ENCODE measurements at places on chromosomes 4 and X.

DNA sequence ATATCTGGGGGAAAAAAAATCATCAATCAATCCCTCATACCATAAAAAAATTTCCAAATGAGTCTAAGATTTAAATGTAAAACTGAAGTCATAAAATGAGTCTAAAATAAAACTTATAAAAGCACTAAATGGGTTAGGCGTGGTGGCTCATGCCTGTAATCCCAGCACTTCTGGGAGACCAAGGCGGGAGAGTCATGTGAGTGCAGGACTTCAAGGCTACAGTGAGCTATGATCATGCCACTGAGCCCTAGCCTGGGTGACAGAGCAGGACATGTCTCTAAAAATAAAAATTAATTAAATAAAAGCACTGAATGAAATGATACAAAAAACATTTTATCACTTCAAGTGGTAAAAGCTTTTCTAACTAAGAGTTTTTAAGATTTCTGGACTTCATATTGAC, 83.3 kb downstream of the LRBA start:
- no peak for DNase-seq

DNA sequence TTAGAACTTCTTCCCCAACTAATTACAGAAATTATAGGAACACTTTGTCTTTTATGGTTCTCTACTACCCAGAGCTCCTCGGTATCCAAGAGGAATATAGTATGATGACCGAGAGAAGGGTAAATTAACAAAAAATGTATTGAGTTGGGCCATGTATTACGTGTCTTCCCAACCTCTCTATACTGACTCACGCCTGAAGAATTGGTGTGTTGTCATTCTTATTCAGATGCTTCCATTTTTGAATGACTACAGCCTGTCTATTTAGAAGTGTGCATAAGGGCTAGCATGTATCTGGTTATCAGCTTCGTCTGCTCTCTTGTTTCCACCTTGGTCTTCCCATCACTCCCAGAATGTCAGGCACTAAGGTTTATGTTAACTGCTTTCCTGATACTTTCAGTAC, 24.5 kb upstream of the SCD5 start:
- no peak for DNase-seq

GRCh38 chr4:87843936-87844335, 11.2 kb downstream of the MEPE start:
- no peak for DNase-seq

GRCh38 chr4:153623491-153623890, 60.6 kb upstream of the TLR2 start:
- DNase-seq, result no peak

- no peak for DNase-seq
These were observed 113.3 kb upstream of the ATP6AP2 start for GRCh38 chrX:40467454-40467853.

GRCh38 chr4:98599617-98600205, 58.7 kb downstream of the TSPAN5 start:
- DNase-seq, result no peak

DNA sequence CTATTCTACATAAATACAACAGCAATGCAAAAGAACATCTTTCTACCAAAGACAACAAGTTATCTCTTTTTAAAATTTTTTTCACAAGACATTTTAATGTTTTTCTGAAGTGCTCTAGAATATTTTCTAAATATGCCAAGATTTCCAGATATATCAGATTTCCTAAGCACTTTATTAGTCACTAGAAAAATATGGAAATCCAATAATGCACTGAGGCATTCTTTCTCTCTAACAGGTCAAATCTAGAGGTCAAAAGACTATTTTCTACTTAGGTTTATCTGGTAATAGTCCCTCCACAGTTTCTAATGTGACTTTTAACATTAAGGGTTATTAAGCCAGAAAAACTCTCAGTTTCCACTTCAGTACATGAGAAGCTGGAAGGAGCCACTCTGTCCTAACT, 1041.2 kb upstream of the INTU start:
- no peak for DNase-seq

DNA sequence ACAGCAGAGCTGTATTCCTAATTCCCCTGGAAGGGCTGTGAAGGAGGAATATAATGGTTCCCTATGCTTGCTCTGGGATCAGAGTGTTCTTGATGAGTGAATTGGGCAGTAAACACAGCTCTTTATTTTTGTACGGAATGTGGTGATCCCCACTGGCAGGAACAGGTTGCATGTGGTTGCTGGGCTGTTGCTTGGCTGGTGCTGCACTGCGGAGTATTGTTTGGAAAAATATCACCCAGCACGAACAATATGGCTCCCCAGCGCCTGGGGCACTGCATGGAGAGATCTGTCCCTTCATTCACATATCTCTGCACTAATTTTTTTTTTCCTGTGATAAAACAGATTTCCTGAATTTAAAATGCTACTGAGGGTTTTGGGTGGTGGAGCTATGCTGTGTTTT, 119.7 kb downstream of the MGST2 start:
- no peak for DNase-seq

GRCh38 chr4:89373394-89373793, 65.8 kb upstream of the GPRIN3 start:
- no peak for DNase-seq

- no peak for DNase-seq
These were observed 333.3 kb downstream of the PDGFC start for GRCh38 chr4:156638334-156638733.

DNA sequence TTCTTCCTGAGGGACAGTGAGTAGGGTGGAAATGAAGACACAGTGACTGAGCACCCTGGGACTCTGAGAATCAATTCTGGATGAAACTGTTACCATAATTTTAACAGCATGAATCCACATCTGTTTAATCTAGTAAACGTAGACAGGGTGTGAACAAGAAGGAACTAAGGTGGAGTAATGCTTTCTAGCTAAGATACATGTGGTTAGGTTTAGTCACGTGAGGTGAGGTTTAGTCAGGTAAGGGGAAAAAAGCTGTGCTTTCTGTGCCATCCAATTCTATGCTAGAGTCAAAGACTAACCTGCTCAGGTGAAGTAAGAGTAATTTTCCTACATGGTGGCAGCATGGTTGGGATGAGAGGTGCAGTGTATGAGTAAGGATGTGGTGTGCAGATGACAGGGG, 54.0 kb upstream of the C4orf54 start:
- no peak for DNase-seq

GRCh38 chrX:72181178-72182125, at the start of gene PIN4:
Gene PIN4 (plus strand): TSS chrX:72181757. CDS start chrX:72181786, 29 bp downstream.
- DNase-seq, result peak; percentile 84

DNA sequence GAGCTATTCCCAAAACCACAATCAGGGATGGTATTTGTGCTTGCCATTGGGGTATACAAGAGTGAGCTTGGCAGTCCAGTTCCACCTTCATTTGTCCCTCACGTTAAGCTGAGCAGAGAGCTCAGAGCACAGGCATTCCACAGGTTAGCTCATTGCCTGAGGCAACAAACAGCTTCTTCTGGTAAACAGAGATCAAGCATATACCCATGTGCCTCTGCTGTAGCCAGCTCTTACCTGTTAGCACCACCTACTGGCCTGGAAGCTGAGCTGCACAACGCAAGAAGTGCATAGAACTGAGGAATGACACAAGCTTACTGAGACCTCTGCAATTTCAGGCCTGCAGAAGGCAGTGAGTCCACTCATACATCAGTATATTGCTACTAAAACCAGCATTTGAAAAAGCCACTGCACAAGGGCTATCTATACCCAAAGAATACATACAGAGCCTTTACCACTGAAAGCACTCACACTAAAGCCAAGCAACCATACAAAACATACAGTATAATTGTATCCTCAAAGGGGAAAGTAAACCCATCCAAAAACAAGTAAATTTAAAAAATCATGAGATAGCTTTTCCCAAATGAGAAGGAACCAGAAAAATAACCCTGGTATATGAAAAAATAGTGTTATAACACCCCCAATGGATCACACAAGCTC, 258.3 kb upstream of the GABRA2 start:
- DNase-seq, result peak; percentile 21

DNA sequence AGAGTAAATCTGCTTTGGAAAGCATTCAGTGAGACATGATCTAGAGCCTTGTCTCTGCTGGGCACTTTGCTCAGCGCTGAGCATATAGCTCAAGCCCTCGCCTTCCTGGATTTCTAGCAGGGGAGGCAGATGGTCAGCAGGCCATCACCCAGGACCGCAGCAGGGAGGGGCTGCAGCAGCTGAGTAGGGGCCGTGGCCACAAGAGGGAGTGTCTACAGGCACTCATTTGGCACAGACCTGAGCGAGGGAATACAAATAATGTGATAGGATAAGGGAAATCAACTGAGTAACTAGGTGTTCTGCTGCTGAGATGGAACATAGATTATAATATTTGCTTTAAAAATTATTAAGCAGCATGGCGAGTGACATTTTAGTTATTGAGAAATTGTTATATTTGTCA, 30.2 kb downstream of the OFD1 start:
- DNase-seq, result no peak

DNA sequence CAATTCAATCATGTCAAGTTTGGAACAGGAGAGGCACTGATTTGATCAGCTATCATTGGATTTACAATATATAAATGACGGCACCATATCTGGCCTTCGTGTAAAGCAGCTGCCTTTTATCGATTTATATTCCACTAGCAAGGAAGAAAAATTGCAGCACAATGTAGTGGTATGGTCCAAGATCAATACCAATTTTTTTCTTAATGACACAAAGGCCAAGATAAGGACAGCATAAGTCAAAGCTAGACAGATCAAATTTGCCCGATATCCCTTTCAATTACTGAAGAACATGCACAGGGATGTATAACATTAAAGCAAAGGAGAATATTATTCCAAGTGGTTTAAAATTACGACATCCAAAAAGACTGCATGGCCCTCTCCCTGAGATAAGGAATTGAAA, 167.4 kb downstream of the GPC3 start:
- DNase-seq, result no peak

GRCh38 chr4:58649226-58649625, 1539.0 kb upstream of the IGFBP7 start:
- no peak for DNase-seq
